ENCODE measurements at places on chromosomes 6 and 20.

DNA sequence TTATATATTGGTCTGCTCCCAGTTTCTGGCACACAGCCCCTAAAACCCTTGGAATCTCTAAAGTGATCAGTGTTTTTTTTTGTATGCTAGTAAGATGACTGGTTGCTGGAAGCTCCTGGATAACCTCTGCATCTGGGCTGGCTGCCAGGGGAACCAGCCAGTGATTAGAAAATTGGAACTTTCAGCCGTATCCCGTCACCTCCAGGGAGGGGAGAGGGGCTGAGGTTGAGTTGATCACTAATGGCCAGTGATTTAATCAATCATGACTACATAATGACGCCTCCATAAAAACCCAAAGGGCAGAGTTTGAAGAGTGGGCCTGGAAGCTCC, 48.0 kb upstream of the NOP56 start:
- DNase-seq: no peak

DNA sequence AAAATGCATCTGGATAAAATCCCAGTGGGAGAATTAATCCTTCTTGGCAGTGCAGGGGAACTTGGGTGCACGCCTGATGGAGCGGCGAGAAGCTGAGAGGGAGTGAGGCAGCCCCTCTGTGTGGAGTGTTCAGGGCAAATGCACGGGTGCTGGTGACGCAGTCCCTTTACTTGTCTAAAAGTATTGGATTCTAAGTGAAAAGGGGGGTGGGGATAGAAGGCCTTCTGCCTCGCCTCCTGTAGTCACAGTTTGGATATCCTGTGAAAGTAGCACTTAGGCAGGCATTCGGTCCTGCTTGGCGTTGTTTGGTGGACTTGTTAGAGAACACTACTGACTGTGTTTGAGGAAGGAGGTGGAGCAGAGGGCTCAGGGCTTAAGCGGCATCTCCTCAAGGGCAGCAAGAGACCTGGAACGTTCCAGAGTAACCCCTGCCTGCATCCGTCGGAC, 39.3 kb downstream of the PHACTR3 start:
- DNase-seq: no peak

DNA sequence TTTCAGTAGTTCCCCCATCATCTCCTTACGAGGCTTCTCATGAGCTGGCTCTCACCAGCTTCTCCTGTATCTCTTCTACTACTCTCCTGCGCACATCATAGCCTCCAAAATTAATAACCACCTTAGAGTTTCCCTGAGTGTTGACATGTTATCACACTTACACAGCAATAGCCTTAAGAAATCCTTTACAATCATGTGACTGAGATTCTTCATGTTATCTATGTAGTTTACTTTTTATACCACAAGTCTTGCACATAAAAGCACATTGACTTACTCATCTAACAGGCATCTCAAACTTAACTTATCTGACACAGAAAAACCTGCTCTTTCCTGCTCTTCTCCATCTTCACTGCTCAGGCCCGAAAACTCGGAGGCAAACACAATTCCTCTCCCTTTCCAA, 103.7 kb upstream of the TAB2 start:
- no peak for DNase-seq

DNA sequence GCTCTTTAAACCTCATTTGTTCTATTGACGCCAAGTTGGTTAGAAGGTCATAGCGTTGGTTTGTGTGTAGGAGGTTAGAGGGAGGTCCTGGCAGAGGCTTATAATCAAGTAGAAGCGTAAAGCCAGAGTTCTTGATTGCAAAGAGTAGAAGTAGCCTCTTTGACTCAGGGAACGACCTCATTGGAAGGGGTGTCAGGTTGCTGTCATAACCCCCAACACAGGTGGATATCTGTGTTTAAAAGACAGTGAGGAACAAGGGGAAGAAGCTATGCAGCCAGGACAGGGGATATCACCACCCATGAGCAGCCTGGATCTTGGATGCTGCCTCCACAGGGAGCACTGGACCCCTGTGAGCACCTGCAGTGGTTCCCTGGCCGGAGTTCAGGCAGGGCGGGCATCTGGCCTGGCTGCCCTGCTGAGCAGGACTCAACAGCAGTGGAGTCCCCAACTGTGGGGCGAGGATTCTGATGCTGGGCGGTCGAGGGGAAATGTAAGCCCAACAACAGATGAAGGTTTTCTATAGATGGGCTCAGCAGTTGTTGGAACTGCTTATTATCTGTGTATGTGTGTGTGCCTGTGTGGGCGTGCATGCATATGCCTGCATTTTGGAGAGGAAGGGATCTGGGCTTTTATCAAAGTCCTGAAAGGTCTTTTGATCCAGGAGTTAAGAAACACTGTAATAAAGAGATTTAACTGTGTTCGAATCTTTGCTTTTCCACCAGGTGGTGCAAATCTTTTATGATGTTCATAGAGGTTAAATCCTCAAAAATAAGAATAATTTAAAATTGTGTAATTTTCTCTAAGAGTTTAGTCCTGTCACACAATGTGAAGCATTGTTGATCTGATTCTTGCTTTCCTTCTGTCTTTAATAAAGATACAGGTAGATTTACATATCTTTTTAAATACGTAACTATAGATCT, 27.7 kb downstream of the HIVEP1 start:
- DNase-seq: no peak

DNA sequence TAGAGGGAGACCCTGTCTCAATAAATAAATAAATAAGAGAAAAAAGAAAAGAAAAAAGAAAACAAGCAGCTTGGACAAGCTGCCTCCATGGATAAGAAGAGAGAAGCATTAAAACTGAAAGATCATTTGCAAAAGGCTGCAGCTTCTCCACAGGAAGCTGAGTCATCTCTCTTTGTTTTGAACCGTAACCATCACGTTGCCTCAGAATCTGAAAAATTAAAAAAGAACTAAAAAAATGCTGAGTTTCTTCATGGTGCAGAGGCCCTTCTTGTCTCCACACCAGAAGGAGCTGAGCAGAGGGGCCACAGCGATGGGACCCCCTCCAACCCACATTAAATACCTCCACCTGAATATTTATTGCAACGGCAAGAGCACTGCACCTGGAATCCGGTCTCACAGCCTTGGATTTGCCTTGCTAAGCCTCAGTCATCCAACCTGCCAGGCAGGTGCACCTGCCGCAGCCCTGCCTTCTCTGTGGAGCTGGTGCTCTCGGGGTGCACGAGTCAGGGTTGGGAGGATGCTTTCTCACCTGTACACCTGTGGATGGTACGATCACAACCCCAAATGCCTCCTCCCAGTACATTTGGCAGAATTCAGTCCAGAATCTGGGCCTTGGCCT, 28.1 kb downstream of the TOX2 start:
- DNase-seq: no peak

GRCh38 chr6:71284785-71285184, 3.8 kb upstream of the OGFRL1 start:
- DNase-seq: no peak

- DNase-seq: no peak
These were observed 4.9 kb downstream of the OVOL2 start for GRCh38 chr20:18052856-18053255.

GRCh38 chr6:143952060-143952778, 55.8 kb downstream of the PLAGL1 start:
- DNase-seq: no peak

- no peak for DNase-seq
These were observed 19.3 kb upstream of the NCR2 start for GRCh38 chr6:41315943-41316620.

DNA sequence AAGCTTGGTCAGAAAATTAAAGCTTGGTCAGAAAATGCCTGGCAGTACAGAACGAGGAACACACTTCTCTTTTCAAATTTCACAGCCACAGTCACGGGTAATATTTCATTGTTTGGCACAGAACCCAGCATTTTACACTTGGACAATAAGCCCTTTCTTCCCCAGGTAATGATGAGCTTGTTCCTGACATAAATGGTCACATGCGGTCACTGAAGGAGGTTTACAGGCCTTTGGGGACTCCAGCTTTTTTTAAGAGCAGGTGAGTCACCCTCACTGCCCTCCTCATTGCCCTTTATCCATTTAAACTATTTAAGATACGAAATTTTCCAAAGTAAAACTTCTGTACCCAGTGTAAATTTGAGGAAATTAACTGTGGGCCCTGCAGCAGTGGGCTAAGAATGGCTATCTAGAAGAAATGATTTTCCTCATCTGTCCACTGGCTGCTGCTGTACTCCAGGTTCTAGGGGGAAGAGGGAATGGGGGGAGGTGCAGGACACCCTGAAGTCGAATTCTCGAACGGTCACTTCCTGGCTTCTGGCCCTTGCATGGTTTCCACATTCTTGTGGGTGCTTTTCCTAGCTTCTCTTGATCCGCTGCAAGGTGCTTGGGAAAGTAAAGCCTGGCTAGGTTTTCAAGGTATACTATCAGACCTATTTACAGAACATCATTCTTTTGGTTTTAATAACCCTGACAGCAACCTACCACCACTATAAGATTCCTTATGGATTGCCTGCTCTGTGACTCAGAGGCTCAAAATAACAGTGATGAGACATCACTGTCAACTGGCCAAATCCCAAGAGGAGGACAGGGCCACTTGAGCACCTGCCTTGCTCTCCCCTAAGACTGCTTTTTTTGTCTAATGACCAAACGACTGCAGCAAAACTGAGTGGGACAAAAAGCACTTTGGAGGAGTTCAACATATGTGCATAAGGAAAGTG, 75.8 kb downstream of the PREP start:
- DNase-seq: no peak

DNA sequence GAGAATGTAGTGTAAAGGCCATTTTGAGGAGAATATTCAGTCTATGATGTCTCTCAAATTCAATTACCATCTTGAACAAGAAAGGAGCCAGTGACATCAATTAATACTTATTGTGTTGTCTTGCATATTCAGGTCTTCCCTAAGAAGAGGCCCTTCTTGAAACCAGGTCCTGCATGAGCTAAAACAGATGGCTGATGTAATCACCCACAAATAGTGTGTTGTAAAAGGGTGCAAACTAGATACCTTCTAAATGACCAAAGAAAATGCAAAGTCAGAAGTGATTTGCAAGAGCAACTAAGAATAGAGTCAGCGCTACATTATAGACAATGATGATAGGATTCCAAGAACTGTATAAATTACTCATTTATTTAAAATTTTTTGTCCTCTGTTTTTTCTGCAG, 97.0 kb downstream of the BTBD3 start:
- DNase-seq: no peak

- no peak for DNase-seq
These were observed 34.6 kb downstream of the DEFB114 start for GRCh38 chr6:49929340-49929739.

GRCh38 chr6:101513181-101513580, 119.7 kb downstream of the GRIK2 start:
- no peak for DNase-seq

DNA sequence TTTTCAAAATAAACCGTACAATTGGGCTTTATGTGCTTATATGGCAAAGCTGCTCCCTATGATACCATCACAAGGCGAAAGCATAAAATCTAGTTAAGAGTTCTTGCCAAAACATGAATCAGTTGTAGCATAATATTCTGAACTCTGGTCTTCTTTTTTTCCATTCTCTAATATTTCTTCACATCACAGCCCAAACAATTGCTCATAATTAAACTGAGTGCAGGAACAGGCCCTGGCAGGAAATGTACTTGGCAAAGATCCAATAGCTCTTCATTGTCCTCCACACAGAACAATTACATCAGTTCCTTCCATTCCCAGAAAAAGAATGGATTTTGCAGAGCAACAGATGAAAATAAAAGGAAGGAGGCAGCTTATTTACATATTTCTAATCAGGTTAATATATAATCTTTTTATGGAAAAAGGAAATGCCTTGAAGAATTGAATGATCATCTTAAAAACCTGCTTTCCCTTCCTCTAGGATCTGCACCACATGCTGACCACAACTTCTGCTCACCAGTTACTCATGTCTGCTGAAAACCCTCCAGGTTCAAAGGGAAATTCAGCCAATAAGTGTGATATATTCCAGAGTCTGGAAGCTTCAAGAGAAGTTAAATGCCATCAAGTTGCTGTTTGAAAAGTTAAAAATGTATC, 123.3 kb upstream of the COL21A1 start:
- DNase-seq: no peak

- DNase-seq: no peak
These were observed 15.4 kb downstream of the COL20A1 start for GRCh38 chr20:63308218-63308911.

Data from stimulated activated CD4-positive, alpha-beta T cell treated with anti-CD3 and anti-CD28 coated beads, TNF-alpha, amount 100 ng/mL, for 1 hour (primary cell).